ENCODE measurements at places on chromosomes 11 and 22.

DNA sequence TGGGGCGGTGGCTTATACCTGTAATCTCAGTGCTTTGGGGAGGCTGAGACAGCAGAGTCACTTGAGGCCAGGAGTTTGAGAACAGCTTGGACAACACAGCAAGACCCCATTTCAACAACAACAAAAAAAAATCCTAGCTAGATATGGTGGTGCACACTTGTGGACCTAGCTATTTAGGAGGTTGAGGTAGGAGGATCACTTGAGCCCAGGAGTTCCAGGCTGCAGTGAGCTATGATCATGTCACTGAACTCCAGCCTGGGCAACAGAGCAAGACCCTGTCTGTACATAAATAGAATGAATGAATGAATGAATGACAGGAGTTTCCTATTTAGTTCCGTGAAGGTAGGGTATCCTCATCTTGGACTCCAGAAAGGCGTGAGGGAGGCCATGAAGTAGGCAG is 107.0 kb downstream of the OSBP2 start:
- DNase-seq, result no peak

DNA sequence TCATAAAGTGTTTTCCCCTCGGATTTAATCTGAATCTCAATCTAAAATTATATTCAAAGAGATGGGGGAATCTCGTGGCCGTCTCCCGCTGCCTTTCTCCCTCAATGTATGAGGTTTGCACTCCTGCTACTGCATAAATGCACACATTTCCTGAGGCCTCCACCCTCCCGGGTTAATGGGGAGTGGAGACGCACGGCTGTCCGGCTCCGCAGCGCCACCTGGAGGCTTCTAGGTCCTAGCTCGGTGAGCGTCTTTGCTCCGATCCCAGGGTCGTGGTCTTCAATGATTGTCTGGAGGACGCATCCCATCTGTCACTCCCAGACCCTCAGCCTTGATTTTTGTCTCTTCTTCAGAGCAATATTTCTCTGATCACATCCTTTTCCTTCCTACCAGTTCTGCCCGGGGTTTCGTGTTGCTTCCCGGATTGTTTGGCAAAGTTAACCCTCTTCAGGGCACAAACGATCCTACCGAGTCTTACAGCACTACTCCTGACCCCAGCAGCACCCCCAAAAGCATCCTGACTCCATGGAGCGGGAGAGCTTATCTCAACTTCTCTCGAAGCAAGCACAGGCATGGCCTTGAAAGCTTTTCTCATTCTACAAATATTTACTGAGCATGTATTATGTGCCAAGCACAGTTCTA is at the start of gene LMO1:
LMO1 (minus strand) TSS at position 110 of the 642 bp plus-strand sequence. CDS start 516 bp downstream, outside the sequence.
- peak; percentile 82 for DNase-seq

DNA sequence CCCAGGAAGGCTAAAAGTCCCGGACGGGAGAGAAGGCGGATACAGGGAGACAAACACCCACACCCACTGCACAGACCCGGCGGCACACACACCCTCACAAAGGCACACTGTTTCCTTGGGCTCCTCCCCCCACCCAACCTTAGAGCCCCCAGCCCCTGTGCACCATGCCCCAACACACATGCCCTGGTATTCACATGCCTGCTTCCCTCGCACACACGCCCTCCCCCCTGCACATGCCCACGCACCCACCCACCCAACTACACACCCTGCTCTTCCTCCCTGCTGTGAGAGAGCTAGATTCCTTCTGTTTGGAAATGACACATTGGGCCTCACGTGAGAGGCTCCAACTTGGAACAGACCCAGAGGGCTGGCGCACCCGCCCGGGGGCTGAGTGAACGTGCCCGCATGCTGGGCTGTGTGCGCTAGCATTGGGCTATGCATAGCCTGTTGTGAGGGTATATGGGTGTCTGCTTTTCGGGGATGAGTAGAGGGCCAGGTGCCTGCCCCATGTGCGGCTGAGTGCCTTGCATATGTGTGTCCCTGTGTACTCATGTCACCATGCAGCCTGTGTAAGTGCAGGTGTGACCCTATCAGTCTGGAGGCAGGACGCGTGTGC is 518 bp upstream of the CHRM1 start:
- DNase-seq, result no peak

DNA sequence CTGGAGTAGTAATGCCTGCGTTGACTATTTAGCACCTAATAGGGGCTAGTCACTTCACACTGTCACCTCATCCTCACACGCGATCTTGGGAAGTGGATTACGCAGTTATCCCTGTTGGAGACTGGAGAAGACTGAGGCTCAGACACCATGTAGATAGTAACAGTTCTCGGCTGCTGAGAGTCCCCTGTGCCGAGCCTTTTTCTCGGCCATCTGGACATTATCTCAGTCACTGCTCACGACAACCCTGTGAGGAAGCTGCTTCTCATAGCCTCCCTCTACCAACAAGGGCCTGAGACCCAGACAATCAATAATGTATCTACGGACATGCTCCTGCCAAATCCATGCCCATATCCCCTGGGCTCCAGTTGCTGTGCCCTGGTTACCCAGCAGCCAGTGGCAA is 25.9 kb downstream of the SCUBE1 start:
- DNase-seq, result no peak

DNA sequence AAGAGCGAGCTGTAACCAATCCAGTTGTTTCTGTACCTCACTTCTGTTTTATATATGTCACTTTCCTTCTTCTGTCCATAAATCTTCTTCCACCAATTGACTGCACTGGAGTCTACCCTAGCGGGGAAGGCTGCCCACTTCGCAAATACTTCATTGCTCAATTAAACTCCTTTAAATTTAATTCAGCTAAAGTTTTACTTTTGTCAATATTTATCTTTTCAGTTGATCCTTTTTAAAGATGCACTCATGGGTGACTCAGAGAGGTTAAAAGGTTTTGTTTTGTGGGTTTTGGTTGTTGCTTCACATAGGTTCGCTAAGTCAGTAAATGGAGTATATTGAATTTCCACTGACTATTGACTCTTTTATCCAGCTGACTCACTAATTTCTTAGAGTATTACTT is 597.2 kb downstream of the DLG2 start:
- DNase-seq, result no peak

GRCh38 chr11:8605971-8606563 is 12.0 kb upstream of the STK33 start:
- DNase-seq, result no peak

GRCh38 chr11:47948137-47948536 is 32.2 kb upstream of the PTPRJ start:
- DNase-seq, result no peak

GRCh38 chr11:130002846-130003716 is 446 bp upstream of the PRDM10 start:
- peak; percentile 83 for DNase-seq

DNA sequence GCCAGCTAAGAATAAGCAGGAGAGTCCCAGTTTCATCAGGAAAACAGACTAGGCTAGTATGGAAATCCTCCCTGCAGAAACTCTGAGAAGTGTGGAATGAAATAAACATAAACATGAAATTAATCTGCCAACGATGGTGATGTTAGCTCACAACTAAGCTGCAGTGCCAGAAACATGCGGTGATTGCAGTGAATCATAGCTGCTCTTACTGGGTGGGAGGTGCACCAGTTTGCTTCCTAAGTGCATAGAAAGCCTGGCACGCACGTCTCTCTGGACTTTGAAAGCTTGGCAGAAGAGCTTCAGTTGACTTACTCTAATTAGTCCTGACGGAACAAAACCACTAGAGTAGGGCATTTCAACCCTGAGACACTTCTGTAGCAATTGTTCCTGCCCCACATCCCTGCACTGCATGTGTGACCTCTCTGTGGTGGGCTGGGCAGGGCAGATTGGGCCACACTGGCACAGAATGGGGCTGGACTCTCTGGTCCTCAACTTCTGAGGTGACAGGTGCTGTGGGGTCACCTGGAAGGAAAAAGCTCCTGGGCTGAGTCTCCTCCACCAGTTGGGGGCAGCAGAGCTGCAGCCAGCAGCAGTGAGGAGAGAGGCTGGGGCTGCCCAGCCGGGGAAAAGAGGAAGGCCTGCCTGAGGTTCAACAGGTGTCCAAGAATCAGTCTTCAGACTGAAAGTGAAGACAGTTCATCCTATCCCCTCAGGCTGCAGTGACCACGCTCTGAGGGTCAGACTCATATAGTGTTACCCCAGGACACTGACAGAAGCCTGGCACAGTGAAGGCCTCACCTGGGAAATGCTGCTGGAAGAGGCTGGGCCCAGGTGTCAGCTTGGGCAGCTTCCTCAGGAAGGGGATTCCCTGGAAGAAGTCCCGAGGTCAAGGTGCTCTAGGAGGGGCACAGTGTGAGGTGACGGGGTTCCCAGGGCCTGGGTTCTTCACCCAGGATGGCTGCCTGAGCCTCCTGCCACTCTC is 40.5 kb downstream of the GGTLC2 start:
- peak; percentile 26 for DNase-seq

DNA sequence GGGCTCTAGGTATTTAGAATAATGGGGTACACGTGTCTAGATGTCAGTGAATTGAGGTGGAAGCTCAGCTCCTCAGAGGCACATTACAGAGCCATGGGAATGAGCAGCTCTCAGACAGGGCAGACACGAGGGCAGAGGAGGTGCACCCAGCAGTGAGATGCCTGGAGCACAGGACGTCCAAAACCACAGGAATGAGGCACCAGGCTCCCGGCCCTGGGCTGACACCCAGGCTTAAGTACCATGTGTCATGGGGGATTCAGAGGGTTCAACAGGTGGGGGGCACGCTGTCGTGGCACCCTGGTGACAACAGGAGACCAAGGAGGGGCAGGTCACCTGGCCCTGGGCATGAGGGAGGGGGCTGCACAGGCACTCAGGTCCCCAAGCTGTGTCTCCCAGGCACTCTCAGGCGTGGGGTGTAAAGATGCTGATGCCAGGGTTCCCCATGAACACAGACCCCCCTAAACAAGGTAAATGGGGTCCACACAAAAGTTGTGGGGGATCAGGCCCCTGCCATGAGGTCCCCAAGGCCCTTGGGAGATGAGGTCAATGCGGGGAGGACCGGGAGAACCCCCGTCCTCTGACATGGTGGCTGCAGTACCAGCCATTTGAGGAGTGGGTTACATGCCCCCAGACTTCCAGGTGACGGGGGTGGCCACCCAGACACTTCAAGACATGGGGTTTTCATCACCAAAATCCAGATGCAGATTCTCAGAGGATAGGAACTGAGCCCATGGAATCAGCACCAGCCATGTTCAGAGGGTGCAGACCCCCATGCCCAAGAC is 5.6 kb upstream of the SYT8 start:
- DNase-seq, result no peak

- no peak for DNase-seq
These were observed 1447.5 kb downstream of the BRD1 start for GRCh38 chr22:48380016-48380665.

DNA sequence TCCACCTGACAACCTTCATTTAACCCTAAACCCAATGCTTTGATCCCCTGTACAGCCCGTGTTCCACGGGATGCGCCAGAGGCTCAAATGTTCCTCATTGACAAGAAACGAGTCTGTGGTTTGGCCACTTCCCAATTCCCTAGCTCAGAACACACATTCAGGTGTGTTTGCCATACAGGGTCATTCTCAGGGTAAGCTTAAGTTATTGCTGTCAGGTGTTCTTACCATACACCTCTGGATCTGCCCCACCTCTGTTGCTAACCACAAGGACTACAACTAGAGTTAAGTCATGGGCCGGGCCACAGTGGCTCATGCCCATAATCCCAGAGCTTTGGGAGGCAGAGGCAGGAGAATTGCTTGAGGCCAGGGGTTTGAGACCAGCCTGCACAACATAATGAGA is 45.6 kb upstream of the POLD3 start:
- no peak for DNase-seq

- no peak for DNase-seq
These were observed 351.8 kb downstream of the SHANK2 start for GRCh38 chr11:70900540-70900939.

GRCh38 chr11:94077552-94078293 is 50.9 kb upstream of the PANX1 start:
- no peak for DNase-seq

- no peak for DNase-seq
These were observed 5.4 kb downstream of the RNF121 start for GRCh38 chr11:71934213-71934612.

- no peak for DNase-seq
These were observed 5.6 kb upstream of the STARD10 start for GRCh38 chr11:72799441-72799840.

- no peak for DNase-seq
These were observed 42.3 kb downstream of the SPATA19 start for GRCh38 chr11:133803026-133803425.

GRCh38 chr22:44311855-44312170 is 938 bp downstream of the SHISAL1 start:
- no peak for DNase-seq

DNA sequence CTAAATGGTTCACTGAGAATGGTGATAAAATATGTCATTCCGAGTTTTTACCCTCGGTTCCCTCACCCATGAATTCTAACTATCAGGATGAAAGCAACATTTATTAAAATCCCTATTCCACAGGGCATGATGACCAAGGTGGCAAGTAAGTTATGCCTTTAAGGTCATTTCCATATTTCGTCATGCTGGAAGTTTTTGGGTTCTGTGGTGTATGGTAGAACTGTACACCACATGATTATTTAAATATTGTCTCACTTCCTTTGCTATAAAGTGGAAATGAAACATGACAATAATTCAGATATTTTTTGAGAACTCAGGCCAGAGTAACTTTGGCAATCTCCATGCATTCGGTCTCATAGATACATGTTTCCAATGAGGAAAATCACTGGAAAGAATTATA is 68.5 kb upstream of the CARD18 start:
- no peak for DNase-seq

- no peak for DNase-seq
These were observed 1.6 kb upstream of the FBXO3 start for GRCh38 chr11:33775832-33776470.

DNA sequence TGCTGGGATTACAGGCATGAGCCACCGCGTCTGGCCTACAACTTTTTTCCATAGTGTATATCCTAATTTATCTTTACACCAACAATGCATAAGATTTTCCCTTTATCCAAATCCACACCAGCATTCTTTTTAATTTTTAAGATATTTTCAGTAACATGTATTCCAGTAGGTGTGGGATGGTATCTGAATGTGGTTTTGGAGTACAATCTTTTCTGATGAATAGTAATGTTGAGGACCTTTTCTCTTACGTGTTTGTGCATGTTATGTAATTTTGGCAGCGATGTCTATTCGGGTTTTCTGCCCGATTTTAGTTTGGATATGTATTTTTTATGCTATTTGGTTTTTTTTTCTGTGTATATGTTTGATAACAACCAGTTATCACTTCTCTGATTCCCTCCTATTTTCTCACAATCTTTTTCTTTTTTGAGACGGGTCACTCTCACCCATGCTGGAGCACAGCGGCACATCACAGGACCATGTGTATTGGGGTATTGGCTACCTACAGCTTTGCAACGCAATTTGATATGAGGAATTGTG is 114.6 kb upstream of the GRK3 start:
- no peak for DNase-seq

GRCh38 chr22:49648053-49648452 is 179.6 kb downstream of the BRD1 start:
- no peak for DNase-seq
